ENCODE measurements at places on chromosomes 5 and 9.

GRCh38 chr5:179816401-179816795 lies 4.3 kb upstream of the SQSTM1 start:
- no peak for DNase-seq

- no peak for DNase-seq
Observed at GRCh38 chr9:5459289-5459829, 9.0 kb downstream of the CD274 start.

DNA sequence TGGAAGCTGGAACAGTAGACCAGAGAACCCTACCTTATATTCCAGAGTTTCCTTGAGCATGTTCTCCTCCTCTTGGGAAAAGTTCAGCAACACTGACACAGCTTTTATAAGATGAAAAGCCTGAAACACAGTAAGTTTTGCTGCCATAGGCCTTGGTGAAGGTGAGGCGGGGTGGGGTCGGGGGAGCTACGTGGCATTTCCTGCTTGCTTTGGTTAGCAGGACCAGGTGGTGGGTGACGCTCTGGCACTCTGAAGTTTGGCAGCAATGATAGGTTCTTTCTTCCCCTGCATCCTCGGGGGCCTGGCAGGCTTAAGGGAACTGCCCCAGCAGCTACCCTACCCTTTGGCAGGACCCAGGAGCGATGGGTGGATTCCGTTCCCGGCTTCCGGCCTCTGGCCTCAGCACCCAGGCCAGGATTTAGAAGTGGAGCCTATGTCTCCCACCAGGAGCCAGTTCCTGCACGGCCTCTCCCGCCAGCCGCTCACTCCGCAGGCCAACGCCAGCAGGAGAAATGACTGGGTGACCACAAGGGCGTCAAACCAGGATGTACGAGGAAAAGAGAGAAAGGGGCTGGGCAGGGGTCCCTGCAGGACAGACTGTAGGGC lies 19.3 kb downstream of the ARPC5L start:
- no peak for DNase-seq

DNA sequence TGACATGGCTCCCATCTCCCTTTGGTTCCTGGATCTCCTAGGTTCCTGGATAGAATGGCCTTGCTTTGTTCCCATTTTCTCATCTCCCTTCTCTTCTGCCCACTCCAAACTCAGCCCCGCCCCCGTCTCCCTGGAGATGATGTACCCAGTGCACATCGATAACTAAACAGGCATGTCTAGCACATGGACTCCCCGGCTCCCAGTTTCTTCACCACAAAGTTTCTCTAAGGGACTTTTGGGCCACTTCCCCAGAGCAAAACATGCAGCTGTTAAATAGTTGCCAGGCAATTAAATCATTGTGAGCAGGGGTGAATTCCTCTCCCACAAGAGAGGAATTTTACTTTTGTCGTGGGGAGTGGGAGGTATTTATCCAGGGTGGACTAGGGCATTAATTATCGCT lies 259.0 kb downstream of the GADD45G start:
- DNase-seq = no peak

DNA sequence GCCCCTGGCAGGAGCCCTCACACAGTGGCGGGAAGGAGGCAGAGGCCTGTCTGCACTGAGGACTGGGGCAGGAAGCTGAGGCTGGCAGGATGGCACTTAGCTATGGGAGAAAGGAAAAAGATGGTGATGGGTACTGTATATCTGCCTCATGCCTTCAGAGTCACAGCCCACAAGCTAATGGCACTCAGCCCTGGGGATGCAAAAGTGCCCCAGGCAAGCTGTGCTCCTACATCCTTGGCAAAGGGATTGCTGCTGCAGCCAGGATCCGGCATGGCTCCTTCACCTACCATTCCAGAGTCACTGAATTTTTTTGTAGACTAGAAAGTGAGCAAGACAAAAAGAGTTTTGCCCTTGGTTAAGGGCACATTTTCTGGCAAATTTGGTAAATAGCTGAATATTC lies 8.7 kb downstream of the ACSL6 start:
- DNase-seq = no peak

DNA sequence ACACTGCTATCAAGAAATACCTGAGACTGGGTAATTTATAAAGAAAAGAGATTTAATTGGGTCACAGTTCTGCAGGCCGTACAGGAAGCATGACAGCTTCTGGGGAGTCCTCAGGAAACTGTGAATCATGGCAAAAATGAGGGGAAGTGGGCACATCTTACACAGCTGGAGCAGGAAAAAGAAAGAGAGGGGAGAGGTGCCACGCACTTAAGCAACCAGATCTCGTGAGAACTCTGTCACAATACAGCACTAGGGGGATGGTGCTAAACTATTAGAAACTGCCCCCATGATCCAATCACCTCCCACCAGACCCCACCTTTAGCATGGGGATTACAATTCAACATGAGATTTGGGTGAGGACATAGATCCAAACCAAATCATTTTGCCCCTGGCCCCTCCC lies 105.5 kb upstream of the CPLX2 start:
- DNase-seq = no peak

DNA sequence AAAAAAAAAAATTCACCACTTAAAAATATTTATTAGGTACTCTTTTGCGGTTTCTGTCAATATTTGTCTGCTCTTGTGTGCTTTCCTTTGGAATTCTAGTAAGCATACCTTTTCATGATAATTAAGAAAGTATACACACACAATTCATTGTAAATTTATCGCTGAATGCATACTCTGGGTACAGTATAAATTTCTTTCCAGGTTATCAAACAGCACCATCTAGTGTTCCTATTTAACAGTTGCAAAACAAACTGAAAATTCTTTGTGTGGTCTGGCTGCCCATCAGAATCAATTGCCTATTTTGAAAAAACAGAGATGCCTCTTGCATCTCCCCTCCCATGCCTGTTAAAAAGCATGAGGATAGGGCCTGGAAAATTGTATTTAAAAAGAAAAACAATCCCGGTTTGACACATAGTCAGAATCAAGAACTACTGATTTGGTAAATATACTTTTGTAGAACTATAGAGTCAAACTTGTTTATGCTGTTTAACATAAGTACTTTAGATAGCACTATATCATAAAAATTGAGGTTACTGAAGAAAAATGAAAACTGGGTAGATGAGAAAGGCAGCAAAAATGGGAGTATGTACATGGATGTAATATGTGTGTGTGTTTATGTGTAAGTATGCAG lies 16.2 kb downstream of the PGGT1B start:
- DNase-seq = no peak

- no peak for DNase-seq
Observed at GRCh38 chr5:67234671-67235176, 38.1 kb upstream of the CD180 start.

- DNase-seq = no peak
Observed at GRCh38 chr5:11105696-11106095, 344.7 kb upstream of the DAP start.

DNA sequence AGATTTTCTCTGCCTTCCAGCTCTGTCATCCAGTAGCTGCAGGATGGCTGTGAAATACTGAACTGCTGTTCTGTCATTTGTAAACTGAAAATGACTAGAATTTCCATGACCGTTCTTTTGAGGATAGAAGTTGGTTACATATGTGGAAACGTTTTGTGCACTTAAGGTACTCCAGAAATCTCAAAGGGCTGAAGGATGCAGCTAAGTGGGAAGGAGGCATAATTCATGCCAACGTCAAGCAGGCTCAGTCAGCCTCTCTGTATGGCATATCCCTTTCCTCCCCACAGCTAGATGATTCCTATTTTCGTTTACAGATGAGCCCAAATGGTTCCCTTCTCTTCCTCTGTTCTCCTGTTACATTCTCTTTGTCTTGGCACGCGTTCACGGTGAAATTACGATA lies 257.6 kb downstream of the FBXL7 start:
- DNase-seq = no peak

DNA sequence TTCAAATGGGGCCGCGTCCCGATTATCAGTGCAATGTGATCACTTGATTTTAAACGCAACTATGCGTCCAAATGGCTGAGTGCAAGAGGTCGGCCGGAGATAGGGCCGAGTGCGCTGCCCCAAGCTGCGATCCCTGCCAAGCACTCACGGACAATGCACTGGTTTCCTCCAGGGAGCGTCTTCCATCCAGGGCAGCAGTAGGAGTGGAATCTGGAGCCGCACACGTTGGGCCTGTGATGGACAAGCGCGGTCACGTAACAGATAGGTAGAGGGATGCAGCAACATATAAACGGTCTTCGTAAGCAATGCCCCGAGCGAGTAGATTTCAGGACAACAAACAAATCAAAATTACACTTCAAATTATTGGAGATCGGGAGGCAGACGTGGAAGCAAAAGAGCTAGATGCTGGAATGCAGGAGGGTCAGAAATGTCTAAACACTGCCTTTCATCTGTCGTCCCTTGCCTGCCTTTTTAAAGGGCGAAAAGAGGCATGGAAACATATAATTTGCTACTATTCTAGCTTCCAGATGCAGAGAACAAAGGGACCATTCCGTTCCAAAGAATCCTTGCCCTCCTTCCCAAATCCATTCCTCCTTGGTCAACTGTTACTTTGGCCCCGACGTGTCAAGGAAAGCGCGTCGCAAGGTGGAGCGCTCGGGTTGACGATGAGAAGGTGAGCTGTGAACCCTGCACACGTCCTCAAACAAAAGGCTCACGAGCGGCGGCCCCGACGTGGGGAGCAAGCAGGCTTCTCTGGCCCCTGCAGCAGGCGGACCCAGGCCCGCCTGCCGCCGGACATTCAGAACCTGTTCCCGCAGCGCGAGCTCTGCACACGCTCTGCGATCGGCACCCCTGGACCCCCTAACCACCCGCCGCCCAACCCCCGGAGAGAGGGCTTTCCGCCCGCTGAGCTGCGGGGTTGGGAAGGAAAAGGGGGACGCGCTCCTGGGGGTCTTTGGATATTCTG lies 1.5 kb downstream of the FBN2 start:
- peak; percentile 73 for DNase-seq

Data from left forelimb (tissue), 1 donor.